ENCODE measurements at places on chromosomes 1 and 21. TPM values are rescaled to one million over a fixed set of nuclear protein-coding genes. Genes with fewer than 3 reads are reported as not detected.

- no peak for DNase-seq
These were observed 201.1 kb downstream of the BACH1 start for GRCh38 chr21:29499734-29500343.

DNA sequence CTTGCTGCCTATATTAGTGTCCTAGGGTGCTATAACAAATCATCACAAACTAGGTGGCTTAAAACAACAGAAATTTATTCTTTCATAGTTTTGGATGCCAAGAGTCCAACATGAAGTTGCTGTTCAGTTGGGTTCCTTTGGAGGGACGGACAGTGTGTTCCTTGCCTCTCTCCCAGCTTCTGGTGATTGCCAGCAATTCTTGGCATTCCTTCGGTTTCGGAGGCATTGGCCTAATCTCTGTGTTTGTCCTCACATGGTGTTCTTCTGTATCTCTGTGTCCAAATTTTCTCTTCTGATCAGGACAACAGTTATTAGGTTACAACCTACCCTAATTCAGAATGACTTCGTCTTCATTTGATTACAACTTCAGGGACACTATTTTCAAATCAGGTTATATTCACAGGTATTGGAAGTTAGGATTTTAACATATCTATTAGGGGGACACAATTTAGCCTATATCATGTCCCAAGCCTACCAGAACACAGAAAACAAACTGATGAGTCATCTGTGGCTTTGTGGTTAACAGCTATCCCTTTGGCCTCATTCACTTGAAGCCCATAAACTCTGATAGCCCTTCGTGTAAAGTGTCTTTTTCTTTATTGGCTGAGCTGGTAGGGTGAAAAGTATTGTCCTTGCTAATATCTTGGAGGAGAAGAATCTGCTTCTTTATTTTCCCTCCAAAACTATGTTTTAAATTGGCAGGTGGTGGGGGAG lies 83.2 kb upstream of the PAPPA2 start:
- no peak for DNase-seq

- DNase-seq: no peak
These were observed 196.5 kb downstream of the TPR start for GRCh38 chr1:186178426-186179043.

DNA sequence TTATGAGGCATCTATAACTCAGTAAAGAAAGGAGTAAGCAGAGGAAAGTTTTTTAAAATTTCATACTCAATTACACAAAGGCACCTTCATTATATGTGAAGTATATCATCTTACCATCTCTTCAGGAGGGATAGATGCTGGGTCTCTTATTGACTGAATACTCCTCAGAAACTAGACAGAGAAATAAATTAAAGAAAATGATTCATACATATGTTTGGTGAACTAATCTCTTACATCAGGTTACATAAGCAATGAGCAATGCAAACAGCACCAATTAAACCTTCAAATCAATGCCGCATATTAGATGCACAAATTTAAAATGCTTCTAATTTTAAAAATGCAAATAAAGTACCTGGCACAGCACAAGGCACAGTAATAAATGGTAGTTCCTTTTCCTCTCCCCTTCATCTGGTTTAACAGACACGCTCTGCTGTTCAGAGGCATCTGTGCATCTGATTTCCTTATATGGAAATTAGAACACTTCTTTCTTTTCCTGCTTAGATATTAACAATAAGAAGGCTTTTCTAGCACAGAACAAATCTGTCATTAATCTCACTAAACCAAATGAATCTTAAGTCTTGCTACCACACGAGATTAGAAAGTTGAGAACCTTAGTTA lies 20.0 kb downstream of the SCYL3 start:
- DNase-seq: no peak

GRCh38 chr1:172950528-172950927 lies 100.2 kb downstream of the TNFSF18 start:
- DNase-seq: no peak

Gene TMEM125
- 197 TPM for total RNA-seq

DNA sequence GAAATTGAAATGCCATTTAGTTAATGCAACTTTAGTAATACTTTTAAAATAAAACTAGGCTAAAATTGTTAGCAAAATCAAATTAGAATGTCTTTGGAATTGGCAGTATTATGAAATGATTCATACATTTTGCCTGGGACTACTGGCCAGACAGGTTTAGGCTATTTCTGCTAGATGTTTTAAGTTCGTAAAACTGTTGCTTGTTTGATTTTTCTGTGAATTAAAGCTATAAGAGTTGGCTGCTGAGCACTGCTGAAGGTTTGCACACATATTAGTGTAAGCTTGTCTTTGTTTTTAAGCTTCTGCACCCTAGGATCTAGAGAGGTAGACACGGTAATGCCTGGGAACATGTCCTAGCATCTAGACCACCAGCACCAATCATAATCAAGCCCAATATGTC lies 1094.6 kb upstream of the ADGRL4 start:
- no peak for DNase-seq

DNA sequence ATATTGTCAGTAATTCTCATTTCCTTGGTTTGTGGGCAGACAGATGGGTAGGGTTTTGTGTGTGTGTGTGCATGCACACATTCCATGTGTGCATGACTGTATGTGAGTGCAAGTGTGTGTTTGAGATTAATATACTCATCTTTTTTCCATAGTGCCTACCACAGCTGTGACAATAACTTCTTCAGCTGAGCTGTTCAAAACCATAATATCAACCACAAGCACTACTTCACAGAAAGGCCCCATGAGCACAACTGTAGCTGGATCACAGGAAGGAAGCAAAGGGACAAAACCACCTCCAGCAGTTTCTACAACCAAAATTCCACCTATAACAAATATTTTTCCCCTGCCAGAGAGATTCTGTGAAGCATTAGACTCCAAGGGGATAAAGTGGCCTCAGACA lies 149.3 kb downstream of the ADGRL2 start:
- DNase-seq: no peak

Gene OR2AK2
- not detected for total RNA-seq

DNA sequence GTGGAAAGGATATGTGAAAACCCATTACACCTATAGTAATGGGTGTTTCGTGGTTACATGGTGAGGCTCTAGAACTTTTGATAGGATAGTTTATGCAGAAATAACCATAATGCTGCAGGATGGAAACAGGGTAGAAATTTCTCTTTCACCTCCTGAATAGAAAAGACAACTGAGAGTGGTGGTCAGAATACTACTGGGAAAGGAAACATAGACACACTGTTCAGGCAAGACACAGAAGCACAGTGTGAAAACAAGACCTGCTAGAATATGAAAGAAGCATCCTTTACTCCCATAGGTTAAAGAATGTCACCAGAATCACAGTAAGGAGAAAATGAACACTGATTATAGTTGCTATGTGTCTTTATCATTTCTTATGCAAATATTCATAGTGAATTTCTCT lies 496.6 kb downstream of the DPYD start:
- no peak for DNase-seq

Gene BMP8A
- total RNA-seq: not detected

GRCh38 chr1:93678946-93679480 lies 2.6 kb downstream of the BCAR3 start:
- DNase-seq: no peak

DNA sequence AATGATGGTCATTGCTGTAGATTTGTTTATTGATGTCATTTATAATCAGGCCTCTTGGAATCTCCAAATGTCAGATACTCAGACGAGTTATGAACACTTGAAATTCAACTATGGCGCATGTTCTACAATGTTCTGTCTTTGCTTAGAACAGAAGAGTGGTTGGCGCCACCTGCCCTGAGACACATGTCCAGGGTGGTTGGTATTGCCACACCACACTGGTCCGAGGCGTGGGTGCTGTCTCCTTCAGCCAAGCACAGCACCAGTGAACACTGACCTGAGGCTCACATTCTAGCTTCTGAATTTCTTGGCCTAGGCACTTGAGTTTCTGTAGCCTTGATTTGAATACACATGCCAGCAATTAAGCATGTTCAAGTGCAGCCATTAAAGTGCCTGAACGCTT lies 10.1 kb upstream of the BMP8A start:
- no peak for DNase-seq

- DNase-seq: no peak
These were observed 85.2 kb upstream of the WLS start for GRCh38 chr1:68317543-68317942.

Gene PTGFR
- total RNA-seq: 4.5 TPM

- no peak for DNase-seq
These were observed 28.5 kb upstream of the XPR1 start for GRCh38 chr1:180603223-180603849.
